ENCODE measurements at places on chromosomes 16 and 17.

DNA sequence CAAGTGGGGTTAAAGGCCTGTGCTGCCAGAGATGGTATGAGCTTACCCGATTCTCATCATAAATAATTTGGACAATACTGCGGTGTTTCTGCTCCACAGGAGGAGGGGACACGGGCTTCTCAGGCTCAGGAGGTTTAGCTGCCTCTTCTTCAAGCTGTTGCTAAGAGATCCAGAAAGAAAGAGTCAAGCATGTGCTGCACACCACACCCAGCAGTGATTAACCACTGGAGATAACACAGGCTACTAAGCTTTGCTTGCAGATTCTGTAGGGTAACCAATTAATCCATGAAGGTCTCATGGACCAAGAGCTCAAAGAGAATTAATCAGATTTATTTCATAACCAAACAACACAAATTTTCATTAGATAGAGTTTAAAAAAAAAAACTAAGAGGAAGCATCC is 56.6 kb downstream of the NCOR1 start:
- no peak for DNase-seq

DNA sequence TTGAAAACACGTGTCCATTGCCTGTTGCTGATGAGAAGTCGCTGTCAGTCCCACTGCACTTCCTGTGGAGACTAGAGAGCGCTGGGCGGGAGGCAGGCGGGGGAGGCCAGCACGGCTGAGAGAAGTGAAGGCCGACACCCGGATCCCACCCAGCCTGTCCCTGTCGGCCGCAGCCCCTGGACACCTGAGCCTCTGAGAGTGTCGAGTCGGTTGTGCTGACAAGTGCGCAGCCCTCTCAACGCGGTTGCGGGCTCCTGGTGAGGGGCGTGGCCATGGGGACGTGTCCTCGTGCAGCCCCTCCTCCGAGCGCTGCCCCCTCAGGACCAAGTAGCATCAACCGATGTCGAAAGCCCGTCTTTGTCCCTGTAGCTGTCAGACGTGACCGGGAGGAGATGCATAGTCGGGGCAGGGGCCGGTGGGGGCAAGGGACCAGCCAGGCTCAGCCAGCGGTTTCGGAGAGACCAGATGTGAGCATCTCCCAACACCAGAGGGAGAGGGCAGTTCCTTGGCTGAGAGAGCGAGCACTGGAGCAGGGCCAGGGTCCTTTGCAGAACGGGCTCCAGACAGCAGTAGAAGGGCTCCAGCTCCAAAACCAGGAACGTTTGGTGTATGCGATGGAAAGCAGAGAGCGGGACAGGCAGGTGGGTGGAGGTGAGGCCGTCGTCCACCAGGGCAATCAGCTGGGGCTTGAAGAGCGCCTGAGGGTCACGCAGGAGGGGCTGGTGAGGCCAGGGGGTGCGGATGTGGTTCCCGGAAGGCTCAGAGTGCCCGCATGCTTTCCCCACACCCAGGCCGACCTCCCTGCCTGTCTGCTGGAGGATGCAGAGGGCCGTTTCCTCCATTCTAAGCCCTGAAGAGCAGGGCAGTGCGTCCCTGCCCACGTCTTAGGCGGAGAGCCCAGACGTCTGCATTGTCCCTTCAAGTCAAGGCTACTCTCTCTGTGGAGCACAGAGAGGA is 43.3 kb upstream of the CHMP6 start:
- DNase-seq: no peak

DNA sequence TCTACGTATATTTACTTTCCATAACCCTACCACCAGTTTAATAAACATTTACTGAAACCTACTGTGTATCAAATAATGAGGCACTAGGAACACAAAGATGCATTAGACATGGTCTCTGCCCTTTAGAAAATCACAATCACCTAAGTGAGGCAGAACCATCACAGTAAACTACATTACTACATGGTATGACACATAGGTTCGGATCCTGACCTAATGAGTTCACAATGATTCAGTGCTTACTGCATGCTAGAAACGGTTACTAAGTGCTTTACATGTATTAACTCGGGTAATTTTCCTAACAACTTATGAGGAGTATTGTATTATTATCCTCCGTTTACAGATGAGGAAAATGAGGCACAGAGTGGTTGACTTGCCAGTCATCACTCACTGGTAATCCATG is 5.2 kb upstream of the SYNRG start:
- DNase-seq: no peak

DNA sequence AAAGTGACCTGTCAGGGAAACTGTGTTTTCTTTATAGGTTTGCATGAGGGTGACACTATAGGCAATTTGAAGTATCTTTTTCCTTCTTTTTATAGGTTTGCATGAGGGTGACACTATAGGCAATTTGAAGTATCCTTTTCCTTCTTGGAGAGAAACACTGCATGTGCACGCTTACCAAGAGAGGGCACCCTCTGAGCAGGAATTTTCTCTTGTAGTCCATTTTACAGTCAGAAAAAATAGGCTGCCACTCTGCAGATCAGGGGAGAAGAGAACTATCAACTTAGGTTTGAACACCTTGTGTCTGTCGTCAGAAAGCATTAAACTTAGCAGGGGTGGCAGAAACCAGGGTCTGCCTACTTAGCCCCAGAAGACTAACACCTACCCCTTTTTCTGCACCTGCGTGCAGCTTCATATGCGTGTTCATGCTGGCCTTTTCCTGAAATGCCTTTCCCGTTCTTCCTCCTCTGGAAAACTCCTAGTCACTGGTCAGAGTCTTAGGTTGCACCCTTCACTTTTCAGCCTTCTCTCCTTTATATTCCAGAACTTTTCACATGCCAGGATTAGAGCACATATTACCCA is 16.4 kb upstream of the SMIM36 start:
- DNase-seq: peak; percentile 76

GRCh38 chr17:34391241-34391640 is 28.2 kb upstream of the CCL1 start:
- DNase-seq: no peak

DNA sequence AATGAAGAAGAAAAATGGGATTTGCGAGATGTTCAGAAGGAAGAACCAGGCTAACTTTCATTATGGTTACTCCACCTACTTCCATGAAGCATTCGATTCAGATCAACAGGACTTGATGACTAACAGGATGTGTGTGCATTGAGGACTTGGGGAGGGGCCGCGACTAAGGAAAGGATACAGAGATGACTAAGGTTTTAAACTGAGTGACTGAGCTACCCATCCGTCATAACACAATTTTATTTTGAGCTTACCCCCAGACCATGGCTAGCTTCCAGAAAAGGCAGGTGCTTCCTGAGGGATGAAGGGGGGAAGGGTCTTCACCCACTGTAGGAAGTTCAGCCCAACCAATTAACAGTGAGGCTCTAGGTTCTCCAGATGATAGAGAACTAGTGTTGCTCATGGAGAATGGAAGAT is 2.5 kb upstream of the CDYL2 start:
- DNase-seq: no peak

DNA sequence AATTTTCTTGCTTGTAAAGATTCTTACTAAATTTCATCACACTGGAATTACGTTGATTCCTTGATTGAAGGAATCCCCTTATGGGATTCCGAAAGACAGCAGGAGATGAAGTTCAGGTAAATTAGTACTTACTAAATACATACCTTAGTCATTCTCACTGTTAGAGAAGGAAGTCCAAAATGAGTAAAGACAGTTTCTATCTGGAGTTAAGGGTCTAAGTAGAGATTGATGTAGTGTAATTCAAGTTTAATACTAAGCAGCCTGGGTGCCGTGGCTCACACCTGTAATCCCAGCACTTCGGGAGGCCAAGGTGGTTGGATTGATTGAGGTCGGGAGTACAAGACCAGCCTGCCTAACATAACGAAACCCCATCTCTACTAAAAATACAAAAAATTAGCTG is 9.6 kb downstream of the DDX42 start:
- DNase-seq: no peak

DNA sequence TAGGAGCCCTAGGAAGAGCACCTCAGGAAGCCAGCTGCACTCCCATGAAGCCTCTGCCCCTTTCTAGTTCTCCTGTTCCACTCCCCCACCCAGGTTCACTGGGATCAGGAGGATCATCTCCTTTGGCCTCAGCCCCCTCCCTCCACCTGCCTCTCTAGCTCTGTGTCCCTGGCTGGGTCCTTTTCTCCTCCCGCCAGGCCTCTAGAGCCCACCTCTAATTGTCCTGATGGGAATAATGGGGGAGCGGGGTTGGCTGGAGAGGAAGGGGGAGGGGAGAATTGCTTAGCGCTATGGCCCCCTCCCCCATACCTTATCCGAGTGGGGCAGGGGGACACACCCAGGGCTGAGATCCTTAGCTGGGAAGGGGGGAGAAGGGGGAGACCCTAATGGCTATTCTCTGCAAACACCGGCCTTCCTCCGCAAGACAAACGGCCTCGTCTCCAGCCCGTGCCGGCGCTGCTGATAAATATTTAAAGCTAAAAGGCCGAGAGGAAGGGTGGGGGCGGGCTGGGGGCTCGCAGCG is 997 bp downstream of the HOXB7 start:
- no peak for DNase-seq

DNA sequence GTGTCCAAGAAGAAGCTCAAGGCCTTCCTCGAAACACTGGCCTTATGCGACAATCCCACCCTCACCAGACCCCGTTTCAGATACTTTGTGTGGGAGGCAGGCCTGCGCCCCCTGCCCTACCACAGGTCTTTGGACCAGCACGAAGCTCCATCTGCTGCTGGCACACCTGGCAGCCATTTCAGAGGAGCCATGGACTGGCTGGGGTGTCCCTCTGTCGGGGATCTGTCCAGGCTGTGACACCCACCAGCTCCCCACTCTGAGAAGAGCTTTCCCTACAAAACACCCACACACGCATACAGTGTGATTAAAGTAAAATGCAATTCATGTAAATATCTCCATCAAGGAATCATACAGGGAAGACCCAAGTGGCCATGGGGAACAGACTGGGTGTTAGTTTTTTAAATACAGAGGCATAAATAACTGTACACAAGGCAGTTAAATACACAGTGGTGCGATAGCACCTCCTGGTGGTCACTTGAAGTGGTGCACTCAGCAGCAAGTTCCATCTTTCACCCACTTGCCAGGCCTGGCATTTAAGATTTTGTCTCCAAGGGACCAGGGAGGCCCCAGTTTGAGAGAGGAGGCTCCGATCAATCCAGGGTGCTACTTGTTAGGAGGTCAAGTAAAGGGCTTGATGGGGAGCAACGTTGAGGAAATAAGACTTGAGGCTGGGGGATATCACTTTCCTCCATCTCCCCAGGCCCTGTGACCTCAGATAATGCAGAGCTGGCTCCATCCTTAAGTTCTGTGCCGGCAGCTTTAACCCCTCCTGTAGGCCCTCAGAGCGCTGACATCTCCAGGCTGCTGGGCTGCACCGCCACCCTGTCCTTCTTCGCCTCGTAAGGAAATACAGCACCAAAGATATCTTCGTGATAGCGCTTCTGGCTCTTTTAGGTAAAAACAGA is 43.6 kb downstream of the NOS2 start:
- peak; percentile 64 for DNase-seq

DNA sequence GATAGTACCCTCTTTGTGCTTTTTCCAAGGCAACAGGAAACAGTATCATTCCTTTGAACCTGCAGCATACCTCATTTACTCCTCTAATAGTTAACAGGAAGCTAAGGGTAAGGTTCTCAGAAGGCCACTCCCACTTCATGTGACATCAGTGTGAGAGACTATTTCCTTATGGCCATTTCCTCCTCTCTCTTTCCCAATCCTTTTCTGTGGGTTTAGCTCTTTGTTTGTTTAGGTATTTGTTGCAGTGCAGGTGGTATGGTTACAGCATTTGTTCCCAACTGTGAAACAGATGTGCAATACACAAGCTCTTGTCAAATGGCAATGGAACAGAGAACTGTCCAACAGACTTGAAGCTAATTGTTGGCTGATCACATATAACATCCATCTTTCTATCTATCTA is 14.7 kb downstream of the TMC5 start:
- DNase-seq: no peak

- DNase-seq: no peak
Observed at GRCh38 chr17:80872001-80872500, 119.6 kb upstream of the CHMP6 start.

- no peak for DNase-seq
Observed at GRCh38 chr17:19346351-19347255, 15.9 kb downstream of the B9D1 start.

DNA sequence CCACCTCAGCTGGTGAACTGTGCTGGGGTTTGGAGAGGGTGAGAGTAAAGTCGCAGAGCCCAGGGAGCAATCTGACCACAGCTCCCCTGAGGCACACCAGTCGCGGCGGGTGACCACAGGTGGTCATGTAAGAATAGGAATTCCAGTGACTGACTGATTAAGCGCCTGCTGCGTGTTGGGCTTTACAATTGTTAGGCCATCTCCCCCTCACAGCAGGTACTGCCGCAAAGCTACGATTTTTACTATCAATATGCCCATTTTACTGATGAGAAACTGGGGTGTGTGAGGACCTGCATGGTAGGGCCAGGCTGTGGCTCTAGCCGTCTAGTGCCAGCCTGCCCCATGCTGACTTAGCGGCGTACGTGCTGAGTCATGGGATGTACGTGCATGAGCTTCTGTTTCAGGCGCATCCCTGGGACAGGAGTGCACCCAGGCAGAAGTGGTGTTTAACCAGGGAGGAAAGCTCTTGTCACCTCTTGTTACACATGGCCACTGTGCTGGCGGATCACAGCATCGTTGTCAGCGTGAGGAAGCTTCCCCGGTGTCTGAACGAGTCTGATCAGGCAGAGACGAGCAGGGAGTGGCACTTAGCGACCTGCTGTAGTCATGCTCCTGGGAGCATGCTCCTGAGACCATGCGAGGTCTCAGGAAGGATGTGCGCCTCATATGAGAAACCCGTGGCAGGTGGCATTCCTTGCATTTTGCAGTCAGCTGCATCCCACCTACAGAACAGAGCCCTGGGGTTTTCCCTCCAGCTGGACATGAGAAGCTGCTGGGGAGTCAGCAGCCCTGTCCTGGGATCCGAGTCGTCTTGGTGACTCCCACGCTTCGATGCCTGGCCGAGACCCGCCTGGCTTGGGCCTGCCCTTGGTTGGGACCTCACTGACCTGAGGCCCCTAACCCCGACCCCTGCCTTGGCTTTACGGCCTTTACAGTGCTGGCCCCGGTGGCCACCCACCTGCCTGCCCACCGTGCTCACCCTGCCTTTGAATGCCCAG is 163.7 kb upstream of the CHMP6 start:
- peak; percentile 79 for DNase-seq

- DNase-seq: peak; percentile 16
Observed at GRCh38 chr17:72351884-72352346, 231.1 kb downstream of the SOX9 start.

Measured in neural progenitor cell (in vitro differentiated cells).